Mammary microvascular endothelial cell (primary cell): ENCODE measurements at places on chromosomes 1 and 21. TPM values are rescaled to one million over a fixed set of nuclear protein-coding genes. Genes with fewer than 3 reads are reported as not detected.

Gene LHX8
- total RNA-seq: not detected in 2 replicates

Gene TRMT13
- total RNA-seq: 6.3 and 8.4 TPM in 2 replicates

Gene KIAA1614
- 2.3 and 2.5 TPM in 2 replicates for total RNA-seq

Gene CHRM3
- total RNA-seq: not detected in 2 replicates

Gene SLC5A3
- total RNA-seq: 2.9 and 3.2 TPM in 2 replicates

Gene LCE2C
- total RNA-seq: not detected in 2 replicates

Gene LIN28A
- not detected in 2 replicates for total RNA-seq

Gene LCA5L
- total RNA-seq: 0.07 and 0.74 TPM in 2 replicates

Gene LAMB3
- total RNA-seq: 33.9 and 40.1 TPM in 2 replicates

Gene SLC30A2
- 0.15 TPM in 1 of 2 replicates, not detected in the other for total RNA-seq

Gene HSPA6
- 0.20 TPM in 1 of 2 replicates, not detected in the other for total RNA-seq

Gene OR2L2
- not detected in 2 replicates for total RNA-seq

Gene C1orf94
- total RNA-seq: not detected in 2 replicates

Gene TMEM82
- total RNA-seq: not detected in 2 replicates

Gene PCNX2
- total RNA-seq: 2.3 and 3.9 TPM in 2 replicates

Gene NBPF6
- not detected in 2 replicates for total RNA-seq

Gene F13B
- not detected in 2 replicates for total RNA-seq

Gene ENAH
- total RNA-seq: 45.1 and 47.0 TPM in 2 replicates

Gene RNF223
- not detected in 2 replicates for total RNA-seq

Gene CFHR5
- not detected in 2 replicates for total RNA-seq

Gene HIVEP3
- total RNA-seq: 1.7 and 2.7 TPM in 2 replicates

Gene FCRL2
- total RNA-seq: not detected in 2 replicates

Gene CD84
- not detected in 2 replicates for total RNA-seq

Gene FMO3
- not detected in 2 replicates for total RNA-seq

Gene CADM3
- 0.30 TPM in 1 of 2 replicates, not detected in the other for total RNA-seq

Gene TNFRSF8
- total RNA-seq: not detected in 2 replicates

Gene SYT6
- total RNA-seq: not detected in 2 replicates

Gene TAL1
- total RNA-seq: 25.1 and 25.8 TPM in 2 replicates
